ENCODE measurements at places on chromosomes 2 and 18.

- DNase-seq = no peak
Observed at GRCh38 chr2:134002391-134002790, 251.5 kb upstream of the MGAT5 start.

DNA sequence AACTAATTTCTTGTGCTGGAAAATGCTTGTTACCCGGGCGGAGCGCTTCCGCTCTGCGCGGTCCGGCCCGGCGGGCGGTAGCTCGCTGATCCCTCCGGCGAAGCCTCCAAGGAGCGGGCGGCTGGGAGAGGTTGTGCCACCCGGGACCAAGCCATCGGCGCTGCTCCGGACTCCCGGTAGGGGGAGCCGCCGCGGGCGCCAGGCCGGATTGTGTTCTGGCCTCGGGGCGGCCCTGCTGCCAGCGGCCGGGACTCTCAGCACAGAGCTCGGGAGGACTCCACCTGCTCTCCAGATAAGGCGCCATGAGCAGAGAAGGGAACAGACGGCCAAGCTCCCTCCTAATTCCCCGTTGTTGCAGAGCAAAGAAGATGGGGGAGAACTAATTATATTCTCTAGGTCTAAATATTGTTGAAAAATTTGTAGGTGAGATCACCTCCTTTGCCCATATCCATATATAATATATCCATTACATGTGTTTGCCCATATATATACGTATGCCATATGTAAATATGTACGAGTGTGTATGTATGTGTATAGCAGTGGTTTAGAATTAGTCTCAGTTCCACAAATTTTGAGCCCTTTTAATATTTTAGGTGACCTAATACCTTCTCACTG, 13.8 kb upstream of the SATB2 start:
- DNase-seq = no peak

DNA sequence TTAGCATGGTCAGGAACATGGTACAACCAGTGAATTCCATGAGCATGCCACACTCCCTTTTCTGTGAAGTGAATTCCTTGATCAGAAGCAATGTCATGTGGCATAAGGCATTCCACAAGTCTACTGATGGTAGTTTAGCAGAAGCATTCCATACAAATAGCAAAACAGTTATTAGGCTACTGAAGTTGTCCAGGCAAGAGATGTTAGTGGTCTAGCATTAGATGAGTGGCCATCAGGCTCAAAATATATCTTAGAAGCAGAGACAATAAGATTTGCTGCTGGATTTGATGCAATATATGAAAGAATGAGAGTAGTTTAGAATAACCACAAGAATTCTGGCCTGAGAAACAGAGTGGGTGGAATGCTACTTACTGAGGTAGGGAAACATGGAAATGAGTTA, 355.3 kb upstream of the NRXN1 start:
- DNase-seq = no peak

GRCh38 chr18:23918395-23919032, 96.0 kb upstream of the TTC39C start:
- peak; percentile 76 for DNase-seq

- no peak for DNase-seq
Observed at GRCh38 chr2:149064856-149065630, 26.5 kb downstream of the LYPD6B start.

DNA sequence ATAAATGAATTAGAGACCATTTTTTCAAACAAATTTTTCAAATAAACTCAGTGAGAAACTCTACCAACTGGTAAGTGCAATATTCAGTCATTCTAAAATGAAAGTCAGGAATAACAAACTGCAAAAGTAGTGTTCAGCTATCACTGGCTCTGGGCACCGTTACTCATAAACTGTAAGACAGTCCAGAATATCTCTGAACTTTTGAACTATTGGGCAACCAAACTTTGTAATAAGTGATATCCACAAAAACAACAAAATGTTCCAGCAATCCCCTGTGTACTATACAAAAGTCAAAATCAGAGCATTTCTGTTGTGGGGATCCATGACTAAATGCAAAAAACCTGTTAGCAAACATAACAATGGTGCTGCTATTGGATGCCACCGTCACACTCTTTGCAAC, 56.3 kb downstream of the SLC25A12 start:
- no peak for DNase-seq

GRCh38 chr2:149544692-149545091, 42.9 kb downstream of the MMADHC start:
- no peak for DNase-seq

GRCh38 chr2:57330447-57330846, 716.2 kb upstream of the VRK2 start:
- no peak for DNase-seq

GRCh38 chr2:195619590-195619989, 37.4 kb upstream of the SLC39A10 start:
- DNase-seq = no peak

DNA sequence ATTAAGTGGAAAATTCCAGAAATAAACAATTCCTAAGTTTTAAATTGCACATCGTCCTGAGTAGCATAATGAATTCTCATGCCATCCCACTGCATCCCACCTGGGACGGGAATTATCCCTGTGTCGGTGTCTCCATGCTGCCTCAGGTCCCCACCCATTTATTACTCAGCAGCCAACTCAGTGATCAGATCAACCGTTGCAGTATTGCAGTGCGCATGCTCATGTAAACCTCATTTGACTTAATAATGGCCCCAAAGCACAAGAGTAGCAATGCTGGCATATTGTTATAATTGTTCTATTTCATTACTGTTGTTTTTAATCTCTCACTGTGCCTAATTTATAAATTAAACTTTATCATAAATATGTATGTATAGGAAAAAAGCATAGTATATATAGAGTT, 214.4 kb downstream of the METTL4 start:
- DNase-seq = no peak

DNA sequence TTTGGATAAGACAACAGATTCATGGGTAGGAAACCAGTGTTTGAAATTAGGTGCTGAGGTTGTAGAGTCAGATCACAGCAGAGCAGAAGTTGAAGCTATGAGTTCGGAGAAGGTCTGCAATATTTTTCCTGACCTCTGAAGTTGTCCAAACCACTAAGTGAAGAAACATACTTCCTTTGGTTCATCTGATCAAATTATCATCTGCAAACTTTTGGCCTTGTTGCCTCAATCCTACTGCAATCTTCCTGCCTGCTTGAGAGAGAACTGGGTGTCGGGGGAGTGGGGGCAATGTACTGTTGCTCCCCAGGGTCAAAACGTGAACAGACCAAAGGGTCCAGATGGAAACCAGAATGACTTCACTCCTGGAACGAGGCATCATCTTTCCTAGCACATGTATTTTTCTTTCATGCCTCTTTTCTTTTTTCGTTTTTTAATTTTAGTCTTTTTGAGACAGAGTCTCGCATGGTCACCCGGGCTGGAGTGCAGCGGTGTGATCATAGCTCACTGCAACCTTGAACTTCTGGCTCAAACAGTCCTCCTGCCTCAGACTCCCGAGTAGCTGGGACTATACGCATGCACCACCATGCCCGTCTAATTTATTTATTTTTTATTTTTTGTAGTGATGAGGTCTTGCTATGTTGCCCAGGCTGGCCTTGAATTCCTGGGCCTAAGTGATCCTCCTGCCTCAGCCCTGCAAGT, 42.7 kb downstream of the RAB31 start:
- no peak for DNase-seq

- no peak for DNase-seq
Observed at GRCh38 chr2:231397011-231397927, 1.8 kb downstream of the B3GNT7 start.

- DNase-seq = no peak
Observed at GRCh38 chr2:19786408-19787058, 115.2 kb downstream of the TTC32 start.

DNA sequence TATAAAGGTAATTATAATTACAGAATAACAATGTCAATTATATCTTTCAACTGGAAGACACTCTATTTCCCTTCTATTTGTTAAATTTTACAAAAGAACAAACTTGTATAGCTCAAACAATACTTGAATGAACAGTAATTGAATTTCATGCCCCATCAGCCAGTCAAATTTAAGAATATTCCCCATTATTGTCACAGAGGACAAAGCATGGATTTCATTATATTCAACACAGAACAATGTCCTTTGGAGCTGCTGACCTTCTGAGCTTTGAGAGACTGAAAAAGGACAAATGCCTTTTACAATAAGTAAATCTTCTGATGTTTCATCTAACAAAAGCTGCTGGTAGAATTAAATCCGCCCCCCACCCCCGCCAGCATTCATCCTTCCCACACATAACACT, 187.5 kb upstream of the MC4R start:
- DNase-seq = no peak

- no peak for DNase-seq
Observed at GRCh38 chr2:173806761-173807160, 158.4 kb downstream of the SP3 start.

DNA sequence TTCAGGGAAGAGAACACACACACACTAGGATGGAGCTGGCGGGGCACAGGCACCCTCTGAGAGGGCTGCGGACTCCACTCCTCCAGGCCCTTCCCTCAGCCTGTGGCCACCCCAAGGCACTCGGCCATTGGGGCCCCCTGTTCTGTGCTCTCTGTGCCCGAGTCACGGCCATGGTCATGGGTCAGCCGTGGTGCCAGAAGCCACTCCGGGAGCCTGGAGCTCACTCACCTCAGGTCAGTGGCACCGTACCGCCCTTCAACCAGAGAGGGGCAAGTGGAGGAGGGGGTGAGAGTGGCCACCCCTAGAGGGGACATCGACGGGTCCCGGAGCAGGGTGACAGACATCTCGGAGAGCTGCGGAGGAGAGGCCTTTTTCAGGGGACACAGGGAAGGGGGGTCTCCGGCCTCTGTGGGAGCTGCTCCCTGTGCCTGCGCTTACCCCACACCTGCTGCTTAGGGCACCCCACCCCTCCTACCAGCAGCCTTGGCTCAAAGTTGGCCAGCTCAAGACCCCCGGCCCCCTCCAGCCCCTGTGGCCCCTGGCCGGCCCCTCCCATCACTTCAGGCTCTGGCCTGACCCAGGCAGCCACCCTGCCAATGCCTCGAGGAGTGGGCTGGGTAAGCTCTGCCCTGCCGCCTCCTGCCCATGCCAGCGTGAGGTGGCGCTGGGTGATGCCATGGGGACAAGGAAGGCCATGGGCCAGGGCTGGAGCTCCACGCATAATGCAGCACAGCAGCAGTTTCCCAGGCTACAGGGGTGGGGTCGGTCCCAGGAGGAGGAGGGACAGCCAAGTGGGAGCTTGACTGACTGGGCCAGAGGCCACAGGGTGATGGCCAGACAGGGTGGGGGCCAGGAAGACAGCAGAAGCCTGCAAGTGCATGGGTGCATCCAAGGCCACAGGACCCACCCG, 29.3 kb downstream of the AQP12A start:
- DNase-seq = no peak

DNA sequence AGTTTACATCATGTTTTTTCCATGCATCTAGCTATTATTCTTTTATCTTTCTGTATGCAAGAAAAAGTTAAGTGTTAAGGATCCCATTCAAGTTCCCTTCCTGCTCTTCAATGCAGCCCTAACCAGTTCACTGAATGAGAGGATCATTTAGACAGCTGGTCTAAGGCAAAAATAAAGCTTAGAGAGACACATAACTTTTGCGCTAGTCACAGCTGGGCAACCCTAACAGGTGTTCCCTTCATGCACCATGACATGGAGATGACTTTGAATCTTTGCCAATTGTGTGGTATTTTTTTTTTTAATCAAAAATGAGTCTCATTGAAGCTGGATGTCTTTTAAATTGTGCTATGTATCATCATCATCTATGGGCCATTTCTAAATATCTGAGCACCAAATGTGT, 393.8 kb upstream of the CYRIA start:
- no peak for DNase-seq

DNA sequence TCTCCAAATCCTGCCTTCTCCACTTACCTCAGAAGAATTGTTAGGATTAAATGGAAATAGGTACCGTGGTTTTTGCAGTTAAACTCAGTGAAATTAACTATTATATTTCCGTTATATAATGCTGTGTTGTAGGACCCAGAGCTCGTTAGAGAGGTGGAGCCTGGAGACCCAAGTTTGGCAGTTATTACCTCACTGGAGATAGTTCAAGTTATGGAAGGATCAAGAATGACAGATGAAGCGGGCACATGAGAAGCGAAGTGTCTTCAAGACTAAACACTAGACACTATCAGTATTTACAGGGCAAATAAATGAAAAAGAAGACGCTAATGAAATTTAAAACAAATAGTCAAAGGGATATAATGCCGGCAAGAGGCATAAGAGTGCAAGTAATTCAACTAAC, 866 bp downstream of the CWC22 start:
- DNase-seq = no peak

- DNase-seq = no peak
Observed at GRCh38 chr2:133777574-133777960, 209.3 kb upstream of the NCKAP5 start.

GRCh38 chr2:48480526-48480925, 49.4 kb upstream of the STON1 start:
- DNase-seq = no peak

- DNase-seq = no peak
Observed at GRCh38 chr2:60510713-60511112, 42.7 kb downstream of the BCL11A start.

DNA sequence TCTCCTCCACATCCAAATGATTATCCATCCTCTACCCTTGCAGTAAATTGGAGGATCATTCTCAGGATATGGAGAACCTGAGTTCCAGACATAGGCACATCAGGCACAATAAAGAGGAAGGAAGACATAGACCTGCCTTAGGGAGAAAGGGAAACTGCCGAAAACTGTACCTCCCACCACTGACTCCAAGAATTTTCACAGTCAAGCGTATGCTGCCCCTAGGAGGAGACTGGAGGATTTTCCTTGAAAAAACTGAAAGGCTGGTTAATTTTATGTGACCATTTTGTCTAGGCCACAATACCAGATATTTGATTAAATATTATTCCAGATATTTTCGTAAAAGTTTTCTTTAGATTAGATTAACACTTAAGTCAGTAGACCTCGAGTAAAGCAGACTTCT, 638.5 kb upstream of the PKDCC start:
- DNase-seq = no peak

DNA sequence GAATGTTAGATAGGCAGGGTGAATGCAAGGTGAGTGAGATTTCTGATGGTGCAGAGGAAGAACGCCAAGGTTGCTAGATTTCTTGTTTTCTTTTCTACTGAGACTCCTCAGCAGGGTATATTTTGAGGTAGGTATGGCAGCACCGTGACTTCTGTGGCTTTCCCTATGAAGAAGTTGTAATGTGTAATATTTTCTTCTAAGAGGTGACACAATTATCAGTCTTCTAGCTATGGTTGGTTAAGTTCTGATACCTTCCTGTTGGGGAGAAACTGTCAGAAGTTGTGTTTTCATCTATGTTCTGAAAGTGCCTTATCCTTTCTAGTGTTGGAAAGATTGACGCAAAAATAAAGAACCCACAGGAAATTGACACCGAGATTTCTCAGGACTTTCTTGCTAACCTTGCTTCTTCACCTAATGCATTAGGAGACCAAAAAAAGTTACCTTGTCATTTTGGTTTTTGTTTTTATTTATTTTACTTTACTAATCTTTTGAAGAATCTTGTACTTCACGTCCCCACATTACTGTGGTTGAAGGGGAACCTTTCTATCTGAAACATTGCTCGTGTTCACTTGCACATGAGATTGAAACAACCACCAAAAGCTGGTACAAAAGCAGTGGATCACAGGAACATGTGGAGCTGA, 11.9 kb downstream of the IL18R1 start:
- DNase-seq = peak; percentile 6

DNA sequence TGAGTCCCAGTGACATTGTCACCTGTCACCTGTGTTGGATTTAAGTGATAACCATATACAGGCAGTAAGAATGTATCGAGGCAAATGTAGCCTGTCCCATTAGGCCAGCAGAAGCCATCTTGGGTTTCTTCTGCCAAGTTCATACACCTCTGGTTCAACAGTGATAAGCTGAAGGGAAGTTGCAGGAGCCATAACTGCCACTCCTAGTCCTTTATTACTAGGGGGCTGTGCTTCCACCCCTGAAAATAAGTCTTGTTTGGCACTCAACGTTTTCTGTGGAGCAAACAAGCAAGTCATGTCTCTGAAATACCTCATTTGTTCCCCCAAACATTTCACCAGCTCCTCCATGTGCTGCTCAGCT, 58.1 kb upstream of the ALPP start:
- DNase-seq = no peak

Measured in activated gamma-delta T cell treated with anti-CD3 and anti-CD28 coated beads, Interleukin-2, amount 50 U/mL, for 16 hours (primary cell).